ENCODE measurements at places on chromosomes 16 and 17.

GRCh38 chr16:27550582-27550920, 607 bp downstream of the KATNIP start:
- no peak for DNase-seq

DNA sequence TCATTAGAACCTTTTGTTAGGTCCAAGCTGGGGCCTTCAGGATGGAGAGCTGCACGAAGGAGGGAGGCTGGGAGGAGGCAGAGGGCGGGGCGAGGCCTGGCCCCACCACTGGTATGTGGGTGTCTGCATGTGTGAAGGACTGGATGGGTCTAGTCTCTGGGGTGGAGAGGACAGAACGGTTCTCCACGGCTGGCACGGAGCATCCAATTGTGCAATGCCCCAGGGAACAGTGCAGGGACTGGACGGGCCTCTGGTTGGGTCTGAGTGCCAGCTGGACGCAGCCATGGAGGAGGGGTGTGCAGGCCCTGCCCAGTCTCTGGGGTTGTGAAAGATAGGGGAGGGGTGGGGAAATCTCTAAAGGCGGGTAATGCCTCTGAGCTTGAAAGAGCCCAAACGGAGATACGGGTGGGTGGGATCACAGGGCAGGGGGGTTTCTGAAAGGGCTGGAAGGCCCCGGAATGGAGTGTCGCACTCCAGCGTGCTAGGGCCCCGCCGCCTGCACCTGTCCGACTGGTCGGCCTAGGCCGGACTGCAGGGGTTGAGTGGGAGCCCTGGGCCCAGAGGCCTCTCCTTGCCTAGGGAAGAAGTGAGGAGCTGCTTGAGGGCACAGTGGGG, 1.6 kb downstream of the PPL start:
- DNase-seq: no peak

DNA sequence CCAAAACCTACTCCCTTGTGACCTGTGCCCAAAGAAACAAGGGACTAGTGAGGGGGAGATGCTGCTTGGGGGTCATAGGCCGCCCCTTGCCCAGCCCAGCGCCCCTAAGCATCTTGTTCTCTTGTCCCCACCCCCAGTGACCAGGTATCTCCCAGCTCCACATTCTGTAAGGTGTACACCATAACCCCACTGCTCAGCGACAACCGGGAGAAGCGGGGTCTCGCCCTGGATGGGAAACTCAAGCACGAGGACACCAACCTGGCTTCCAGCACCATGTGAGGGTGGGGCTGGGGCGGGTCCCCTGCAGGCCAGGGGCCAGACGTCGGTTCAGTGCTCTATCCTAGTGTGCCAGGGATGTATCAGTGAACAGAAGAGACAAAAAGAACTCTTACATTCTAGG, 8.7 kb downstream of the ARRB2 start:
- no peak for DNase-seq

GRCh38 chr17:80872001-80872500, 119.6 kb upstream of the CHMP6 start:
- DNase-seq: no peak

DNA sequence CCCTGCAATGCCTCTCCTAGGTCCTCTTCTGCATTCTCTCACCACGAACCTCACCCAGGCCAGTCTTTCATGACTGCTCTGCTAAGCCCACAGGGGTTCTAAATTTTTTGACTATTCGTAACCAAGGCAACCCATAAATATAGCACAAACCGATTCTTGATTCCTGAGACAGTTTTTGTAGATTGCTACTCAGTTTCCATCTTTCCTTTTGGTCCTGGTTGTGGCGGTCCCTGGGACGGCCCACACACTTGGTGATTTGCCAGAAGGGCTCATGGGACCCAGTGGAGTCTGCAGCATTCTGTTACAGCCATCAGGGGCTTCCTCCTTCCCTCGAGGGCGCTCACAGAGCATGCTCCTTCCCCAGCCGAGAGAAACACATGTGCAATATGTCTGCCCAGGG, 23.4 kb upstream of the MGAT5B start:
- no peak for DNase-seq

GRCh38 chr16:79923431-79923830, 322.9 kb upstream of the MAF start:
- DNase-seq: no peak

DNA sequence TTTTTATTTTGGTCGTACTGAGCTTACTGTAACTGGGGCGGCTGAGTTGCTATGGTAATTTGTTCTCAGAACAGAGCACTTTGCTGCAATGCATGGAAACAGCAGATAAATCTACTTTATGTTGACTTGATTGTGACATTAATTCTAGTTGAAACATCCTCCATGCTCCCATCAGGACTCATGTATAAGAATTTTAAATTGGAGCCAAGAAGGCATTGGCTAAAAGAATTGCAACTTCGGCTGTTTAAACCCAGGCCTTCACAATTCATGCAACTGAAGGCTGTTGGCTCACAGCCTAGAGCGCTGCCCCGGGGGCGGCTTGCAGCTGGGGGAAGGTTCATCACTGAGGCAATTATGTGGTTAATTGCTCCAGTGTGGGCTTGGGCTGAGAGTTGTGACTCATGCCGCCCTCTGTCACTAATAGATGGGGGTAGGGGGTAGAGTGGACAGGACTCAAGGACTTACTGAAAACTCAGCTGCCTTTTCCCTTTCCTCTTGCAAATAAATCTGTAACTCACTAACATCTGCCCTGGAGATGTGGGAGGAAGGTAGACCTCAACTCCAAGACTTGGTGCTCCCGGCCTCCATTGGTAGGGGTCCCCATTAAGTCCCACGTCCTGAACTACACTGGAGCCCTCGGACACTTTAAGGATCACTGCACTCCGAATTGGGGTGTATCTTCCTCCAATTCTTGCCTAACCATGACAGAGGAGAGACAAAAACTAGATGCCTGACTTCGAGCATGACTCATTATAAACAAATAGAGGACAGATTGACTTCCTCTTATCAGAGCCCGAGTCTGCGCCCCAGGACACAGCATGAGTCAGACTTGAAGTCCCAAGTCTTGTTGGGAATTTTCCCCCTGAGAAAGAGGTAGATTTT, 37.5 kb downstream of the ERCC4 start:
- peak; percentile 93 for DNase-seq

DNA sequence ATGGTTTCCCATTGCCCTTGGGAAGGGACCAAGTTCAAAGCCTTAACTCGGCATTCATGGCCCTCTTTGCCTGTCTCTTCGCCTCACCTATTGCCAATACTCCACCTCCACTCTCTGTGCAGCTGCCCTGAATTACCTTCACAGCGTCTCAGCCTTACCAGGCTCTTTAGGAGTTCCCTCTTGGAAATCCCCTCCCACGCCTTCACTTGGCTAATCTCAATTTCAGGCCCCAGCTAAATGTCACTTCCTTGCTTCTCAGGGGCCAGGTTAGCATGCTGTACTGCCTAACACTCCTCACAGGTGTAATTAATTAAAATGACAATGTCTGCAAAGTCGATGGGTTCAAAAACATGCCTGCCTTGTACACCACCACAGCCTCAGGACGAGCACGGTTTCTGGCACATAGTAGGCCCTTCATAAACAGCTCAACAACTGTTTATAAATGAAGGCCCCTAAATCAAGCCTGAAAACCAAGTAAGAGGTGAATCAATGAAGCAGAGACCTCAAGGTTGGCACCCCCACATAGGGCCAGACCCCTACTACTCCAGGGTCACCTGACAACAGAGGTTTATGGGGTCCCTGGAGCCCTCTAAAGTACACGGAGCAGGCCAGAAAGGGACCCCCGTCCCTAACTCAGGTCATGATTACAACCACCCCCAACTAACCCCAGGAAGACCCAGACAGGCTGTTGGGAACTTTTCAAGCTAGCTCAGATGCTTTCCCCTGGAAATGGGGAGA, 11.2 kb upstream of the EEF2K start:
- DNase-seq: no peak

- no peak for DNase-seq
Measured at GRCh38 chr16:87897521-87898505, 28.5 kb upstream of the SLC7A5 start.

- DNase-seq: no peak
Measured at GRCh38 chr16:57540906-57541753, 1.3 kb upstream of the ADGRG5 start.

DNA sequence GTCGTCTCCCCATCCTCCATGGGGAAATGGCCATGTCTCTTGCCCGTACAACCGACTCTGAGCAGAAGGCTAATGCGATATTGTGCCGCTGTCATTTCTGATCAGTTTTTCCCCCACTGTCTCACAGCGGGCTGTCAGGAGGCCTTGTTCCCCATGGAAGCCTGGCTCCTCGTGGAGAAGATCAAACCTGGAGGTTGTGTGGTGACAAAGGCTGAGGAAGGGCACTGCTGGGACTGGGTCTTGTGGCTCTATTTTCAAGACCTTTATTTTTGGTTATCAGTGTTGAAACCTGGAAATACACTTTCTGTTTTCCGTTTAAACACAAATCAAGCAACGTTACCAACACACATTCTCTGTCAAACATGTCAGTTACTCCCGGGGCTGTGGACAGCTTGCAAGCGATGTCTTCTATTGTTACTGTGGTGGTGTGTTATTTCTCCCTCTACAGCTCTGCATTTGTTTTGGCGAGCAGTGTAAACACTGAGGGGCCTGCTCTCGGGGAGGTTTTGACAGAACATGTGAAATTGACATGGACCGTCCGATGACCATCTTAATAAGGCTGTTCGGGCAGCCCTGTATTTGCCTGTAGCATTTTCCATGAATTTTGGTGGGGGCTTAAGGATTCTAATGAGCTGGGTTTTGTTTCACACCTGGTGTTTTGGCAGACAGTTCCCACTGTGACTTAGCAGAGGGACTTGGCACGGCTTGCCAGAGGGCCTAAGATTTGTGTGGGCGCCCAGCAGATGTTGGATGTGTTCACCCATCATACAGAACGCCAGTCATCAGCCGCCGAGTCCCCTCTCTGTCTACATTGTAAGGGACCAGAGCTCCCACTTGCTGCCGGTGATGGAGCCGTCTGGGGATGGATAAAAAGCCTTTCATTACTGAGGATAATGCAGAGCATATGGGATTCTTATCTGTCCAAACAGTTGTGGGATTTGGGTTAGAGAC, 12.5 kb downstream of the RBFOX1 start:
- DNase-seq: no peak

GRCh38 chr16:457732-458400, 32.4 kb downstream of the RAB11FIP3 start:
- no peak for DNase-seq

DNA sequence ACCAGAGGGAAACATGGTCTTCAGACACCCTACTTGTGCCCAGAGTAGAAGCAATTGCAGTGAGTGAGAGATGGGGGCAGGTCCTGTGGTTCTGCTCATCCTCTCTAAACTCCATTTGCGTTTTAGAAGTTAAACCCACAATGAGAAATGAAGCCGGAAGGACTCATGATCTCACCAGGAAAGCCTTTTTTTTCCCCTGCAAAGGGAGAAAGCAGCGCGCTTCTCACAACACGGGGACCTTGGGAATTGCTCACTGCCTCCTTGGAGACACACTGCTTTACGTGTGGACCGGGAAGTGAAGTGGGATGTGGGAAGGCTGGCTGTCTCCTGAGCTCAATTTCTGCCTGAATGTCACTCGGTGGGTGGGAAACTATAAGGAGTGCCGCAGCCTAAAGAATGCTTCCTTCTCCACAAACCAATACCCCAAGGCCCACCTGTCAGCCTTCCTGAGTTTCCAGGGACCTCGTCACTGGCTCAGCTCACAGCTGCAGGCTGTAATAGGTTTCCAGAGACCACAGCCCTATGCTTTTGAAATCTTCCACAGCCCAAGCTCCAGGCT, 365.4 kb downstream of the XYLT1 start:
- DNase-seq: peak; percentile 44

- DNase-seq: no peak
Measured at GRCh38 chr17:74803388-74803930, 27.3 kb upstream of the NAT9 start.

- no peak for DNase-seq
Measured at GRCh38 chr17:56785405-56785804, 48.3 kb downstream of the C17orf67 start.

- DNase-seq: no peak
Measured at GRCh38 chr16:48903039-48903438, 293.1 kb upstream of the N4BP1 start.

GRCh38 chr16:31868691-31869167, 4.9 kb upstream of the ZNF267 start:
- peak; percentile 71 for DNase-seq

DNA sequence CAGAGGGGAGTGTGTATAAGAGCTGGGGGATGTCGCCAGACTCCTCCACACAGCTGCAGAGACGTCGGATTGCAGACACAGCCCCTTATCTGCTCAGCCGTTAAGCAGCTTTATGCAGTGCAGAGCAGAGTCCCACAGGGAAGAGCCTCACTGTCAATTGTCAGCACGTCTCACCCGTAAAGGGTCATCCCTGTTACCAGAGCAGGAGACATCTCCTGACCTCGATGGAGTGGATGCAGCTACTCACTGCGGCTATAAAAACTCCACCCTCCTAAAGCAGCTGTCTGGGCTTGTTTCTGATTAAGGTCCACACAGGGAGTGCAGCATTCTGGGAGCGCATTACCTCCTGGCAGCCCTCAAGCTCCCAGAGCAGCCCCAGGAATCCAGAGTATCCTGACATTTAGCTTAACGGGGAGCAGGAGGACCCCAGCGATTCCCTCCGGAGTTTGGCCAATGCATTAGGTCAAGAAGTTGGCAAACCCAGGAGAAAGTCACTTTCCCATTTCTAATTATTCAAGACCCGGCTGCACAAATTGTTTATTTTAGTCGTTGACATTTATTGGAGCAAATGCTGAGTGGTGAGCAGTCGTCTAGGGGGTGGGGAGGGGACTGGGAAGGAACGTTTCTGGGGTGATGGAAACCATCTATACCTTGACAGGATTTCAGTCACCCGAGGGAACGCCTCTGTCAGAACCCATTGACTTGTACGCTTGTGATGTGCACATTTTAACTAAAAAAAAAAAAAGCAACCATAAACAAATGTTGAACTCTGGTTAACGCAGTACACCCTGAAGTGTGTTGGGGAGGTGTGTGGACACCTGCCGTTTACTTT, 100.0 kb upstream of the ZNF469 start:
- peak; percentile 28 for DNase-seq

GRCh38 chr17:58693208-58693607, 806 bp downstream of the RAD51C start:
- no peak for DNase-seq

DNA sequence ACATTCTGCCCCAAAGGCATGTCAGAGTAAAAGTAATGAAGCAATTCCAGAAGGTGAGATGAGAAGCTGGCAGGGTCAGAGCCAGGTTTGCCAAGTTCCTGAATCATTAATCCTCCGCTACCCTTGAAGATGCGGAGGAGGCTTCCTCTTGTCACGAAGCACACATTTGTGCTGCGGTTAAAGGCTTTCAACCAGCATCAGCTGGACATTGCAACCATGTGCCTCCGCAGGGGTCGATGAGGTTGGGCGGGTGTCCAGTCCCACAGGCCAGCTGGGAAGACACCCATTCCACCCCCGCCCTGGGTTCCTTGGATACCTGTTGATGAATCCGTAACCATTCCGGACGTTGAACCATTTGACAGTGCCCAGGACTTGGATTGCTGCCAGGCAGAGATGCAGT, 1.3 kb downstream of the YBX2 start:
- no peak for DNase-seq

- peak; percentile 42 for DNase-seq
Measured at GRCh38 chr16:30609002-30609925, 925 bp downstream of the ZNF689 start.

DNA sequence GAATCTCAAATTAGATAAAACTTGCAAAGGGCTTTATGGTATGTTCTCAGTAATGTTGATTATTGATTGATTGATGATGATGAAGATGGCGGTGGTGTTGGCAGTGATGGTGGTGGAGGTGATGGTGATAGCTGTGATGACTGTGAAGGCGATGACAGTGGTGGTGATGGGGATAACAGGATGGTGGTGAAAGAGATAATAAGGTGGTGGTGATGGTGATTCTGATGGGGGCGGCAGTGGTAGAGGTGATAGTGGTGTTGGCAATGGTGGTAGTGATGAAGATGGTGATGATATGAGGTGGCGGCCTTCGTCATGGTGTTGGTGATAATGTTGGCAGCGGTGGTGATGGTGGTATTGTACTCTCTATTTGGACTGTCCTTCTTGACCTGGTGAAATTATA, 238.3 kb downstream of the XYLT1 start:
- DNase-seq: no peak

All from fibroblast of skin of back (primary cell).